ENCODE measurements at places on chromosomes 1 and 21.

DNA sequence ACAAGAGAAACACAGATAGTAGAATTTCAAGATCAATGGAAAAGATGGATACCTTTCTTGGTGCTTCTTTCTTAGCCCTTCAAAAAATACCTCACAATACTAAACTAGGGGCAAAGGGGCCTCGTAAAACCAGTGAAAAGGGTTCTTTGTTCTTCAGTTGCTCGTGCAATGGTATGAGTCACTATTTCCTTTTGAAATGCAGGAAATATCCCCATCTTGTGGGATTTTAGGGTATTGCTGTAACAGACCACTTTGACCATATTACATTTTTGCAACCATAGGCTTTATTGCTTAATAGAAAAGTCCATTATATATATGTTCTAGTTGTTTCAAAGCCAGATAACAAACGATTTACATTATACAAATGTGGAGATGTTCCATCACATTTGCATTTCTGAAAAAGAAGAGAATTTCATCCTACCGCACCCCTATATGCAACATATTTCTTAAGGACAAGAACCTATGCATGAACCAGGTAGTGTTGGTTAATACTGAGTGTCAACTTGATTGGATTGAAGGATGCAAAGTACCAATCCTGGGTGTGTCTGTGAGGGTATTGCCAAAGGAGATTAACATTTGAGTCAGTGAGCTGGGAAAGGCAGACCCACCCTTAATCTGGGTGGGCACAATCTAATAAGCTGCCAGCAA is 88.6 kb upstream of the PKN2 start:
- ATAC-seq = peak; percentile 39
- peaks cover 5% of the 10 kb centered on the region for H3K27me3 ChIP-seq
- no peaks in the 10 kb centered on the region for H3K36me3 ChIP-seq
- H3K4me3 ChIP-seq = no peak overlapping the region
- H3K27ac ChIP-seq = no peak overlapping the region

GRCh38 chr1:235075048-235075776 is 53.4 kb downstream of the TOMM20 start:
- H3K27ac ChIP-seq = peak overlapping the region; percentile 96
- no peaks in the 10 kb centered on the region for H3K27me3 ChIP-seq
- no peaks in the 10 kb centered on the region for H3K36me3 ChIP-seq
- no peak overlapping the region for H3K4me3 ChIP-seq
- peaks cover 25% of the 10 kb centered on the region for H3K4me1 ChIP-seq
- ATAC-seq = peak; percentile 78

DNA sequence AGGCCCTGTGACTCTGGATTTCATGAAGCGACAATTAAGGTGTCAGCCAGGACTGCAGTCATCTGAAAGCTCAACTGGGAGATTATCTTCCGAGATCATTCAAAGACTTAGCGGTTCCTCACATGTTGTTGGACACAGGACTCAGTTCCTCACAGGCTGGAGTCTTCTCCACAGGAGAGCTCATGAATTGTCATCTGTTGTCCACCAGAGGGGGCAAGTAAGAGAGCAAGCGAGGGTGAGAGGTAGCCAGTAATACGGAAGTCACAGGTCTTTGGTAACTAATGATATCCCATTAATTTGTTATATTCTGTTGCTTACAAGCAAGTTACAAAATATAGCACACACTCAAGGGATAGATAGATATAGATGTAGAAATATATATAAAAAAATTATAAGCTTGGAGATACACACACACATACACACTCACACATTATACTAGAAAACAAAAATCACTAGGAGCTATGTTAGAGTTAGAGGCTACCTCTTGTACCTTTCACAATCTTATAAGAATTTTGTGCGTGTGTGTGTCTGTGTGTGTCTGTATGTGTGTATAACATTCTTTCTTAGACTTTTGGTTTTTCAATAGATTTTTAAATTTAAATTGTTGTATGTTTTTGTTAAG is 1695.3 kb downstream of the BRINP3 start:
- H3K4me1 ChIP-seq = no peaks in the 10 kb centered on the region
- ATAC-seq = no peak
- H3K27me3 ChIP-seq = no peaks in the 10 kb centered on the region
- H3K36me3 ChIP-seq = no peaks in the 10 kb centered on the region
- no peak overlapping the region for H3K27ac ChIP-seq
- H3K4me3 ChIP-seq = no peak overlapping the region

- H3K36me3 ChIP-seq = peaks cover 18% of the 10 kb centered on the region
- no peak overlapping the region for H3K27ac ChIP-seq
- H3K4me1 ChIP-seq = peaks cover 4% of the 10 kb centered on the region
- no peak for ATAC-seq
- H3K4me3 ChIP-seq = no peak overlapping the region
Observed at GRCh38 chr21:26085127-26085526, 85.4 kb downstream of the APP start.
